NK-92 treated with Interleukin-12 subunit alpha and Interleukin-12 subunit beta, amount 100 ng/mL, for 24 hours (cell line): ENCODE measurements at places on chromosomes 2 and 18.

- DNase-seq = no peak
Observed at GRCh38 chr18:21490748-21491147, 109.8 kb downstream of the ESCO1 start.

DNA sequence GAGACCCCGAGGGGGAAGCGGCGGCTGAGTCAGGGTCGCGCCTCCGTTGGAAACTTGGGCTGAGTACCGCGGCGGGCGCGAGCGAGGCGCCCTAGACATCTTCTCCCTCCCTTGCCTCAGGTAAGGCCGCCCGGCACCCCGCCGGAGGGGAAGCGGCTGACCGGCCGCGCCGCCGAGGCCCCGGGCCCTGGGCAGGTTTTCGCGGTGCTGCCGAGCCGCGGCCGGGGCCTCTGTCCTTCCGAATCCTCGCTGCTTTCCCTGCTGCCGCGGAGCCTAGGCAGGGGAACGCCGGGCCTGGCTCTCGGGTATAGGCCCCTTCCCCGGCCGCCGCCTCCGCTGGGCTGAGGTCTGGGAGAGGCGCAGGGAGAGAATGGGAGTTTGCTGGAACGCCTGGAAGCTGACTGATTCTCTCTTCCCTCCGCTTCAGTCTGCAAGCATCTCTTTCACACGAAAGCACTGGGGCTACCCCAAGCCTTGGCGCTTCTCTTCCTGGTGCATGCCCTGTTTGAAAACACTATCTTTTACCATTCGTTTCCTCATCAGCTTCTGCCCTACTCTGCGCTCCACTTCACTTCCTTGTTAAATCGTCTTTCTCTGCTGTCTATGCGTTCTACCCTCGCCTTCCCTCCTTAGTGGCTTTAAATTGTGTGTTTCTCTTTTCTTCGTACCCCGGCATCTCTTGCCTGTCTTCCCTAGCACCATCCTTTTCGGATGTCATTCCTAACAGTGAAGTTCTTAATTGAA, 652 bp downstream of the PPM1B start:
- DNase-seq = peak; percentile 45

- no peak for DNase-seq
Observed at GRCh38 chr2:119760956-119761275, 1.2 kb downstream of the PTPN4 start.

GRCh38 chr2:230717600-230717999, 5.0 kb downstream of the CAB39 start:
- DNase-seq = no peak
